ENCODE measurements at places on chromosomes 5 and 9.

GRCh38 chr5:114089259-114089658 is 272.6 kb upstream of the KCNN2 start:
- DNase-seq, result no peak

- no peak for DNase-seq
Observed at GRCh38 chr5:1865486-1865885, 17.2 kb downstream of the IRX4 start.

DNA sequence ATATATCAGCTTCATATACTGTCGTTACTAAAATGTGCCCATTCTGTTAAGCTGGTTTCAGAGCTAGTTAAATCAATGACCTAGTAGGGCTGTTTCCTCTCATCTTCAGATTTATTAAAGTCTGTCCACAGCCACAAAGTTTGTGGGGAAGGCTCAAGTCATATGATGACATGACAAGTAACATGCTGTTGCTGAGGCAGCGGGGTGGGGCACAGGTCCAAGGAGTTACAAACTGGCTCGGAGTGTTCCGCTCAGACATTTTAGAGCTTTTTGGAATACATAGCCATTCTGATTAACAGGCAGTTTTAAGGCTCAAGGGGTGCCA is 2.7 kb upstream of the ANP32B start:
- DNase-seq, result no peak

DNA sequence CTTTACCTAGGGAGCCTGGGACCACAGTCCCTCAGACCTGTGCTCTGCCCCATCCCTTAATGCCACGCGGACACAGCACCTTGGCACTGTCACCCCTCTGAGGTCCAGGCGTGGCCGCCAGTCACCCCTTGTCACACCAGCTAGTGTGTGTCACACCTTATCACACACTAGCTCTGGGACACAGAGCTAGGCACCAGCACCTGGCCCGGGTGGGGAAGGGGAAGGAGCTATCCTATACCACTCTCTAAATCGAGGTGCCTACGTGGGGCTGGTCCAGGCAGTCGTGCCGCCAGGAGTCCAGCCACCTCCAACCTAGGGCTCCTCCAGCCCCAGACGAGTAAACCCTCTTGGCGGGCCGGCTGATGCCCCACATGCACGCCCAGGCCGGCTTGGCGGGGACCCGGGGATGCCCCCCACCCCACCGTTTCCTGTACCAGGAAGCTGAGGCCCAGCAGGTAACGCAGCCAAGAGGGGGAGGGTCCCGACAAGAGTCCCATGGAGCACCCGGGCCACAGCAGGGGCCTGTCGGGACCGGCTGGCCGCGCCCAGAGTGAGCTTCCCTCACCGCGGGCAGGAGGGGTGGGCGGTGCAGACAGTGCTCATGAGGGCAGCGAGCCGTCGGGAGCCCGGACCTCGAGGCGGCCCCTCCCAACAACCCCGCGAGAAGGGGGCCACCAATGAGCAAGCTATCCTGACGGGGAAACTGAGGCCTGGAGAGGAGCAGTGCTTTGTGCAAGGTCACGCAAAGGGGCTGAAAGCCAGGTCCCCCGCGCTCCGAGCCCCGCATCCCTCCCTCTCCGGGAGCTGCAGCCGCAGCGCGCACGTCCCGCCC is 550 bp downstream of the CORO2A start:
- DNase-seq, result no peak

- DNase-seq, result no peak
Observed at GRCh38 chr5:77743181-77743580, 33.0 kb downstream of the TBCA start.

- no peak for DNase-seq
Observed at GRCh38 chr5:96530901-96531300, 97.9 kb upstream of the PCSK1 start.

DNA sequence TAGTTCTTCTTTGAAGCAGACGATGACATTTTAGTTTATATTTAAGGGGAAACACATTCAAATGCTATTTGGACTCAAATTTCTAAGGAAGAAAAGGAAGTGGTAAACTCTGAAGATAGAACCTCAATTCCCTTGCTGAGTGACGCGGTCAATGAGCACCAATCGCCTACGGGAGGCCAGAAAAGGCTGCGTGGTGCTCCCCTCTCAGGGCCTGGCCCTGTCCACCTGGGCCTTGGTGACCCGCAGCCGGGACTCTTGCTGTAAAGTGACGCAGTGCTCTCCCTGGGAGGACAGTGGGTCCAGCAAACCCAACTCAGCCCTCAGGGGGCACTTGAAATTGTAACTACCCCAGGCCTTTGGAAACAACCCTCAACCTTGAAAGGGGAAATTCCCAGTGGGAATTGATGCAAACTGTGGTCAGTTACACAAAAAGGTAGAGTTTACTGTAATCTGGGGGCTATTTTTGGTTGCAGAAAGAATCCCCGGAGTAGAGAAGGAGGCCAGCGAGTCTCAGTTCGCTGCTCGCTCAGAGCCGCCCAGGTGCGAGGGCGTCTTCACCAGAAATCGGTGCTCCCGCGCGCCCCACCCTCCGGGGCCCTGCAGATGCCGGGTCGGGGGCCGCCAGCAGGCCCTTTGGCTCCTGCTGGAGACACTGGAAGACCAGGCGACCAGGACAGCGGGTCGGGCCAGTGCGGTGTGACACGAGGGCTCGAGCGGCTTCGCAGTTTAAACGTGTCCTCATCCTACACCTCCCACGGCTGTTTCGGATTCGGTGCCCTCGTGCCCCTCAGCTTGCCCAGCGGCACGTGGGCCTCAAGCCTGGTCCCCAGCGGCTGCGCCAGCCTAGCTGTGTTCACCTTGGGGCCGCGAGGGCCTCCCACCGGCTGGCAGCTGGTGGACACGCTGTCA is 1.4 kb upstream of the ANKRD33B start:
- no peak for DNase-seq

DNA sequence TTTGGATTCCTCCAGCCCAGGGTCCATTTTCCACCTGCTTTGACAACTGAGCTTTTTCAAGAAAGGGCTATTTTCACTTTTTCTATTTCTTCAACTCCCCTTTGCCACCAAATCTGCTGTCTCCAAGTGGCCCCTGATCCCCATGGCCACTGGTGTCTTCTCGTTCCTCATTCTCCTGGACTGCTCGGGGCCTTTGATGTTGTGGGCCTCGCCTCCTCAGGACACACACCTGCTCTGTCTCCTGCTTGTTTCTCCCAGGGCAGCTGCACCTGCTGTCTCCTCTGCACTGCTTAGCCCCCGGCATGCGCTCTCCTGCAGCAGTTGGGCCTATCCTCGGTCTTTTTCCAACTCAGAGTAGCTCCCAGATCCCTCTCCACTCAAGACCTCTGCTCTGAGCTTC is 16.3 kb upstream of the NANS start:
- no peak for DNase-seq
